ENCODE measurements at places on chromosomes 2 and 18.

DNA sequence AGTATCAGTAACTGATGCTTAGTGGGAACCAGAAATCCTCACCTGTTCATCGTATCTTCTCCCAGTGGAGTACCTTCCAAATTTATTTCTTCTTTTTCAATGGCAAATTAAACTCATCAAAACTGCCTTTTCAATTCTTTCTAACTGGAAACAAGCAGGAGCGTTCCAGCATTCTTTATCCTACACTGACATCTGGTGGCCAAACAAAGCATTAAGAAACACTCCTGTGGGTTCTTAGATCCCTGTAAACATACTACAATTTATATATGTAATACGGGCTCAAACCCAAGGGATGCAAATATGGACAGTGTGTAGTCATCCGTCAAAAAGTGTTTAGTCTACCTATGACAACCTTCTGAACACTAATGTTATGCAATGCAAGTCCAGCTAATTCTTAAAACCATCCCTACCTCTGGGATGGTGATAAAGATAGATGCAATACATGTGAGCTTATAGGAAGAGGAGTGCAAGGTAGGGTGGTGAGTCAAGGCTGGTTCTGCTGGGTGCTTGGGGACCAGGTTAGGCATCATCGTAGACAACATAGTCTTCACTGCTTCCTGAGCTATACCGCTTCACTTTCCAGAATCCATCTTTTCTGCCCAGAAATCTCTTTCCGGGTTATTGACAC, 375.0 kb downstream of the CTNNA2 start:
- DNase-seq = peak; percentile 59

GRCh38 chr2:25310709-25310964, 31.1 kb downstream of the DNMT3A start:
- DNase-seq = no peak

DNA sequence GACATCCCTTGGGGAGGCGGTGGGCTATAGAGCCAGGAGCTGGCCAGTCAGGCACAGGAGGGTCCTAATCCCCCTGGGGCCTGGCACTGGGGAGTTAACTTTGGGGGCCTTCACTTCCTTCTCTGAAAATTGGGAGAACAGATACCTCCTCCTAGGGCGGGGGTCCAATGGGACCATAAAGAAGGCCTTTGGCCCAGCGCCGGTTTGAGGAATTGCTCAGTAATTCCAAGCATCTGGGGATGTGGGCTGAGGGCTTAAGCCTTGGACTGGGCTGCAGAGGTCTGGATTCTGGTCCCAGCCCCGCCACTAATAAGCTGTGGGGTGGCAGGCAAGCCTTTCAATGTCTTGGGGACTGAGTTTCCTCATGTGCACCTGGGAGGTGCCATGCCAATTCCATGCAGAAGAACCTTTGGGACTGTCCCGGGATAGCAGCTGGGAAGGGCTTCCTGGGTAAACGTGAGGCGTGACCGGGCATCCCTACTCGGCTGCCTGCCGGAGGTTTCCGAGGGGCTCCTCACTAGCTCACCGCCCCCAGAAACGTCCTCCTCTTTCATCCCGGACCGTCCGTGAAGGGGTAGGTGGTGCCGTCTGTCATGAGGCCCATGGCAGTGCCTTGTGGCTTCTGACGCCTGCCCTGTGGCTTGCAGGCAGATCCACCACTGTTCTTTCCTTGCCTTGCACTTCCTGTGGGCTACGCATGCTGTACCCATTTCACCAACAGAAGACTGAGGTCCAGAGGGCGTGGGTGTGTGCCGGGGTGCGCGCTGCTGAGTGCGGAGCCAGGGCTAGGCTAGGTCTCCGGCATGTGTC, 67.4 kb upstream of the HPCAL1 start:
- DNase-seq = no peak

DNA sequence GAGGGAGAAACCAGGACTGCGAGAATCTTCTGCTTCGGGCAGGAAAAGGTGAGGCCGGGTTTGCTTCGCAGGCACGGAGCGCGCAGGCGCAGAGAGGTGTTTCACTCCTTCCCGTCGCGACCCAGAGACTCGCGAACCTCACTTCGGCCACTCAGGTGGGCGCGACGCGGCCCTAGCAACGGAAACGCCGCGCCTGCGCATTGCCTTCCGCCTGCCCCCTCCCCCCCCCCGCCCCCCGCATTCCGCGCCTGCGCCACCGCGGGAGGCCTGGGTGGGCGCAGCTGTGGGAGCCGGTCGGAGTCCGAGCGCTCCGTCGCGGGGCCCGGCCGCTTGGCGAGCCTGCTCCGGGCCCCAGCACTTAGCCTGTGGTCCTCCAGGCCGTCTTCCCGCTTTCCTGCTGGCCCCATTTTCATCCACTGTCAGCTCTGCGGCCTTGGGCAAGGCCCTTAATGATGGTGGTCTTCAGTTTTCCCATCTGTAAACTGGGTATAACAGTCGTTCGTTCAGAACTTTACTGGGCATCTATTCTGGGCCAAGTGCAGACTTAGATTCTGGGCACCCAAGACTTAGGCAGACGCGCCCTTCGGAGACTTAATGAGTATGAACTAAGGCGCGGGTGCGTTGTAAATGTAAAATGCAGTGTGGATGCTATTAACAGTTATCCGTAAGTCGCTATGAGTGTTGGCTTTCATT, 62.1 kb upstream of the ACKR3 start:
- DNase-seq = no peak

DNA sequence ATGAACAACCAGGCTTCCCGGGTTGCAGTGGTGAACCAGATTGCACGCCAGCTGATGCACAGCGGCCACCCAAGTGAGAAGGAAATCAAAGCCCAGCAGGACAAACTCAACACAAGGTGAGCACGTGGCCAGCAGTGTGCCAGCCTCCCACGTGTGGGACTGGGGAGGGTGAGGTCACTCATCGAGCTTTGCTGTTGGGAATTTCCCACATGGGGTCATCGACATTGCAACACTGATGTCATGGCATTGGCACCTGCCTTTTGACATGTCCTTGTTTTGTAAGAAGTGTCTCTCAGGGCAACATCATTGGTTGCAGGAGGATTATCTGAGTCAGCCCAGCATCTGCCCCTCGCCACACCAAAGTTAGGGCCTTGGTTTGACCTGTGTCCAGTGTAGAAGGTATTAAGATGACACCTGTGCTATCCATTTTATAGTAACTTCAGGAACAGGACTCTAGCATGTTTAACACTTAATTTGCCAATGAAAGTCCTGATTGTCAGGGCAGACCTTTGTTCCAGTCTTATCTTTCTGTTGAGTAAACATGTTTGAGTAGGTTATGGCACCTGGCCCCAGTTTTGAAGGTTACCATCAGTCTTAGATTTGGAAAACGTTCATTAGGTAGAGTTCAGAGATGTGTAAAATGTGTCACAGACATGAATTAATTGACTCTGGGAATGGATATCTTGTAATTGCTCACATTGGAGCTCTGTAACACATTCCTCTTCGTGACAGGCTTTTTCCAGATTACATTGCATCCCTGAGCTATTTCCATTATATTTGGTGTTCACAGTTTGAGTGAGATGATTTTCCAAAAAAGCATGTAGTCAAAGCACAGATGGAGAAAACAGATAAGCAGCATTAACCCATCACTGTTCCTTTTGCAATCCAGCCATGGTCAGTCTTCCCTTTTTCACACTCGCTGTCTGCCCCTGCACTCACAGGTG, 93.3 kb upstream of the EML6 start:
- no peak for DNase-seq

DNA sequence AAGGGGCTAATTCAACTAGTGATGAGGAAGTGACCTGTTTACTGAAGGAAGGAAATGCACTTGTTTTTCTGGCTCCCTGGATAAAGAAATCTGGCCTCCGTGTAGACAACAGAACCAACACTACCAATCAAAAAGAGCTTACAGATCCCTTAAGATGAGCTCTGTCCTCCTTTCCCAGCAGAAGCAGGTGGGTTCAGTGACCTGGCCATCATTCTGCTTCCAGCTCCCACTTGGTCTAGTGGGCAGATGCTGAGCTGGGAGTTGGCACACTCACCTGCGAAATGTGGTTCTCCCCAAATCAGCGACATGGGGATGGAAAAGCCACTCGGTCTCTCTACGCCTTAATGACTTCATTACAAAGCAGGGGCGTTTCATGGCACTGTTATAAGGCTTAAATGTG, 132.6 kb downstream of the AFF3 start:
- DNase-seq = no peak

DNA sequence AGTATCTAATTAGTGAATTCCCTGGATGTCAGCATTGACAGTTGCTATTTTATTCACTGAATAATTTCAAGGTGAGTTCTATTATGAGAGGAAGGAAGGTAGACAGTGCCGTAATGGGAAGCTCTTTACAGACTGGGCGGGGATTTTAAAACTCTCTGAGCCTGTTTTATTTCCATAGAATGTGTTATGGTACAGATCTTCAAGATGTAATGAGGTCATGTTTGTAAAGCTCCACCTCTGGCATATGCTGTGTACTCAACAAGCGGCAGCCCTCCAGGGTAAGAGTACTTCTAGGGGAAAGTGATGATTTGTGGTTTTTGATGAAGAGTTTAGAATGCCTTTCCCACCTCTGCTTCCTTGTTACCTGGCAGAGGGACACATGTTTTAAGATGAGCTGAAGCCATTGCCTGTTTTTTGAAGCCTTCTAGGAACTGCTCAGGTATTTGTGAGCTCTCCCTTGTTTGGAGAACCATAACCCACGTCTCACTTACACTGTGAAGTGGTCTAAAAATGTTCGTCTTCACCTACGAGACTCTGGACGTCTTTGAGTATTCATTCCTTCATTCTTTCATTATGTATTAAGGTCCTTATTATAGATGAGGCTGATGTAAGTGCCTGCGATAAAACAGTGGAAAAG, 251.2 kb downstream of the PTGR3 start:
- DNase-seq = no peak

- no peak for DNase-seq
Observed at GRCh38 chr2:12478151-12479064, 238.3 kb upstream of the TRIB2 start.

GRCh38 chr18:58205443-58206160, 161.6 kb downstream of the NEDD4L start:
- no peak for DNase-seq

DNA sequence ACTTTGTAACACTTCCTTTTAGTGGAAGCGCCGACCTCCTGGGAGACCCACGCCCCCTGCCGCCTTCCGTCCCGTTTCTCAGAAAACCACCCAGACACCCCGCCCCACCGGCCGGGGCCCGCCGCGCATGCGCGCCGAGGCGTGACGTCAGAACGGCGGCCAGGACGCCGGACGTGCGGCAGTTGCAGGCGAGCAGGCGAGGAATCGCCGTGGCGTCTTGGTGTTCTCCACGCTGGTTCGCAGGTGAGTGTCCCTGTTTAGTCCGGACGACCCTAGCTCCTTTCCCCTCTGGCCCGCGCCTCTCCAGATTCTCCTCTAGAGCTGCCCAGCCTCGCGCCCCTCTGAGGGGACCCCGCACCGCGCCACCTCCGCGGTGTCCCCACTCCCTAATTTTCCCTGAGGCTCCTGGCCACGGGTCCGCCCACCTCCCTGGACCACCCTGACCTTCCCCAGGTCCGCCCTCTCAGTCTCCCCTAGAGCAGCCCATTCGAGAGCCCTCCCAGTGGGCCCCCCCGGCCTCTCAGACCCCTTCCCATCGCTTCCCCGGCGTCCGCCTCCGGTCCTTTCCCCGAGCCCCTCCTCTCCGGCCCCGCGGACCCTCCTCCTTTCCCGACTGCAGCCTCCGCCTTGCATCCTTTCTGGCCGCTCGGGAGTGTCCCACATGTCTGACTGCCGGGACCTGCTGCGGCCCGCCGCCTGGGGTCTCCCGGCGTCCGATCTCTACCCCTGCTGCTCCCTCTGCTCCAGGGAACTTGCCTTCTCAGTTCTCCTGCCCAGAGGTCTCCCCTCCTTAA, at the start of gene PLEKHB2:
Gene PLEKHB2, plus strand, starts transcription at position 181 of the 794 bp plus-strand sequence. CDS start 15,606 bp downstream, outside the sequence.
- DNase-seq = peak; percentile 96

DNA sequence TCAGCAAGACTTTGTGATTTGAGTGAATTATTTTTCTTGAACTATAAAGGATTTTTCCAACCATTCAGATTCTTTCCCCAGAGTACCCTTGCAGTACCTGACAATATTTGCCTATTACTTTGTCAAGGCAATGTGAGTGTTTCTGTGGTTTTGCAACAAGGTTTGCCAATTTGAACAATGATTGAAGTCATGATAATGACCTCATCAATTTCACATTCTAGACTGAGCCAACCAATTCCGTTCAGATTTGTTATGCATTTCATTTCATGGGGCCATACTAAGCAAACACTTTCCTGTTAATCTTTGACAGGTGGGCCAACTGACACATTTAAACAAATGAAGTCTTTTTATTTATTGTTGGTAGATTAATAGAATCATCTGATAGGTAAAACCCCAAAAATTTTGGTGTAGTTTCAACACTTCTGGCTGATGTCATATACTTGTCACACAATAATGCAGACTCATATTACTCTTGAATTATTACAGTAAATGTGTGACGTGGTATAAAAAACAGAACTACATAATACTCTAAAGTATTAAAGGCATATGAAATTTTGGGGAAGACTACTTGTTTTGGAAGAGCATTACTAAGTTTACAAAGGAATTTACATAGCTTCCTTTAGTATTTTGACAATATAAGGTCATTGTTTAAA, 526.4 kb downstream of the DPP10 start:
- DNase-seq = no peak

GRCh38 chr2:48438266-48438665, 91.7 kb upstream of the STON1 start:
- no peak for DNase-seq

DNA sequence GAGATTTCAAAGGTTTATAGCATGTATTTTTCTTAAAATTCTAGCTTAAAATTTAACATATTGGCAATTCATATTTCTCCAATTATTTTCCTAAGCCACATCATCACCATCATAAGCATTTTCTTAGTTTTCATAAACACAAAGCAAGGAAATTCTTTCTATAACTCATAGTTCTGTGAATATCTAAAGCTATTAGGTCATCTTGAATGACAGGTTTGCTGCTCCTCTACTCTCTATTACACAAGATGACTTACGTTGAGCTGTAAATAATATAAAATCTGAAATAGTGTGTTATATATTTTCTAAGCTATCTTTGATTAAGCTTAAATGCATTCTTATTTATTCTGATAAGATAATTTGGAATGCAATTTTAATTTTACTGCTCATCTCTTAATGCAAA, 984.6 kb upstream of the CNTNAP5 start:
- no peak for DNase-seq

All from Kasumi-1 (cell line).